Naive thymus-derived CD4-positive, alpha-beta T cell (primary cell): ENCODE measurements at places on chromosomes 7 and 10.

GRCh38 chr7:157276091-157276561, 60.7 kb upstream of the DNAJB6 start:
- no peaks in the 10 kb centered on the region for H3K36me3 ChIP-seq
- no peak overlapping the region for H3K4me3 ChIP-seq
- H3K27me3 ChIP-seq: peaks cover 4% of the 10 kb centered on the region
- H3K4me1 ChIP-seq: peaks cover 6% of the 10 kb centered on the region
- no peak overlapping the region for H3K27ac ChIP-seq
- DNase-seq: no peak

DNA sequence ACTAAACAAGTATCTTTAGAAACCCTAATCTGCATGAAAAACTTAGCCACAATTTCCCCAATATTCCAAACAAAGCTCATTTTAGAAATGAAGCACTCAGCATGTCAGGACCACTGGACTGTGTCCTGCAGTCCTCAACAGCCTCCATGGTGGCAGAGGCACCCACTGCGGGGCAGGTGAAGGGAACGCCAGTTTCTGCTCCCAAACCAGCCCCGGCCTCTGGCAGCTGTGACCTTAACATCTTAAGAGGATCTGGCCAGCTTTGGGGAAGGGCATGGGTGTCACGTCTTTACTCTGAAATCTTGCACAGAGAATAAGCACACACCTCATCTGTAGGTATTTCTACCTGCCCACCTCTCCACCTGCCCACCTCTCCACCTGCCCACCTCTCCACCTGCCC, 262.7 kb downstream of the DNAJB6 start:
- no peak overlapping the region for H3K27ac ChIP-seq
- H3K4me1 ChIP-seq: no peaks in the 10 kb centered on the region
- H3K27me3 ChIP-seq: no peaks in the 10 kb centered on the region
- DNase-seq: no peak

- no peak for DNase-seq
- H3K4me3 ChIP-seq: no peak overlapping the region
- H3K27me3 ChIP-seq: no peaks in the 10 kb centered on the region
- H3K27ac ChIP-seq: peak overlapping the region; percentile 57
- no peaks in the 10 kb centered on the region for H3K36me3 ChIP-seq
- H3K4me1 ChIP-seq: peaks cover 17% of the 10 kb centered on the region
Observed at GRCh38 chr10:91034494-91035159, 113.7 kb upstream of the ANKRD1 start.

DNA sequence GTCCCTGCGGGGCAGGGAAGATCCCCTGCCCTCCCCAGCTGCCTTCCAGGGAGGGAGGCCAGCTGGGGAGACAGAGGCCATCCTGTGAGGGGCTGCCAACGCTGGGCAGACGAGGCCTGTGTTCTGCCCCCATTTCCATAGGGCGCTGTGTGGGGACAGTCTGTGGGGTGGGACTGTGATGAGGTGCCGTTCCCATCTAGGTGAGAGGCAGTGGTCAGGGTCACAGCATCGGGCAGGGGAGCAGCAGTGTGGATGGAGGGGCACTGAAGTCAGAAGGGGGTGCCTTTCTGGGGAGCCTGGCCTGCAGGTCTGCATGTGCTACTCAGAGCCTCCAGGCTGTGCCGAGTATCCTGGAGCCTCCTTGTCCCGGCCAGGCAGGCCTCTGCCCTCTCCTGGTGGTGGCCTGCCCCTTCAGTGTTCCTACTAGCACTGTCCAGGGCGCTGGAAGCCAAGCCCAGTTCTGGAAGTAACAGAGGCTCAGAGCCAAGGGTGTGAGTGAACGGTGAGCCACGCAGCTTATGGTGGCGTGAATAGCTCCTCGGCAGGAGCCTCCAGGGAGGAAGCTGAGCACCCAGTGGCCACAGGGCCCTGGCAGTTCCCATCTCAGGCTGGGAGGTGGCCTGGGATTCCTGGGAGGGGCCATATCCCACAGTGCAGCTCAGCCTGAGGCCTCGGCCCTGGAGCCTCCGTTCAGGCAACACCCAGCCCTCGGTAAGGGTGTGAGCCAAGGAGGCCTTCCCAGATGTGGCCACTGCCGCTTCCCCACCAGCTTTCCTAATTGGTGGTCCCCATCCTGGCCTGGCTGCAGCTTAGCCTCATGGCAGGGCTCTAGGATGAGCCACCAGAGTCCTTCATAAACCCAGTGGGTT, 23.3 kb upstream of the CSGALNACT2 start:
- no peaks in the 10 kb centered on the region for H3K27me3 ChIP-seq
- H3K36me3 ChIP-seq: no peaks in the 10 kb centered on the region
- no peaks in the 10 kb centered on the region for H3K4me1 ChIP-seq
- no peak for DNase-seq
- no peak overlapping the region for H3K27ac ChIP-seq
- H3K4me3 ChIP-seq: no peak overlapping the region

DNA sequence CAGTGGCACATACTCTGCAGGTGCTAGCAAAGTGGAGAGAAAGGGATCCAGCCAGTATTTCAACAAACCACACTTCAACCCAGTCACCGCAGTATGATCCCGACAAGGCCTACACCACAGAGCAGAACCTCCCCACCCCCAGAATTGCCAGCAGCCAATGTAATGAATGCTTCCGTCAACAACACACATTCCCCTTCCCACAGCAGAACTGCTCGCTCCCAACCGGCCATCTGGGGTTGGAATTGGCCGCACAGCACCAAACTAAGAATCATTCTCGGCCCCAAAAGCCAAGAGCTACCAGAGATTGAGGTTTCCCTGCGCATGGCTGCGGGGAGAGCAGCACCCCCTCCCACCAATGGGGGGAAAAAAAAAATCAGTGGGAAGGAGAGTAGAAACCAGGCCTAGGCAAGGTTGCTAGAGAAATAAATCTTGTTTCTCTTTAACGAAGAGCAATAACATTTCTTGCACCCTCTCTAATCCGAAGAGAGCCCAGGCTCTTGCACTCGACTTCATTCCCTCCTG, 1.1 kb downstream of the WASL start:
- no peaks in the 10 kb centered on the region for H3K36me3 ChIP-seq
- H3K4me3 ChIP-seq: peak overlapping the region; percentile 86
- peak; percentile 23 for DNase-seq
- peaks cover 18% of the 10 kb centered on the region for H3K4me1 ChIP-seq

DNA sequence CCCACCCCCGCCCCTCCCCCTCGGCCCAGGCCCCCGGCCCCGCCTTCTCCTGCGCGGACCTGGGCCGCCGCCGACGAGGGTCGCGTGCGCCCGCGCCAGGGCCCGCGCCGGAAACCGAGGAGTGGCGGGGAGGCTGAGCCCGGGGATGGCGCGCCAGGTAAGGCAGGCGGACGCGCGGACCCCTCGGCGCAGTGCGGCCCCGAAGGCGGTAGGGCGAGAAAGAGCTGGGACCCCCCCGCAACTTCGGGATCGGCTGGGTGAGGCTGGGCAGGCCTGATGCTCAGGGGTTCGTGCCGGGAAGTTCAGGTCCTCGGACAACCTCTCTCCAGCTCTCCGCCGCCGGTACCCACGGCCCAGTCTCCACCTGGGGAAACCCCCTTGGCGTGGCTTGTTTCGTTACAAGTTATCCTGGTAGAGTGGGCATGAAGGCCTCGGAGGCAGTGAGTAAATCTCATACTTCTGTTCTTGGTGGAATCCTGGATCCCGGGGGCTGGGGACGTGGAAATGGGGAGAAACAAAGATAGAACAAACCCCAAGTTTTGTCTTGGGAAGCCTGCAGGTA, 58.4 kb downstream of the ZNF467 start:
- H3K27ac ChIP-seq: peak overlapping the region; percentile 72
- H3K4me3 ChIP-seq: peak overlapping the region; percentile 75
- no peak for DNase-seq
- no peaks in the 10 kb centered on the region for H3K36me3 ChIP-seq
- no peaks in the 10 kb centered on the region for H3K27me3 ChIP-seq
- H3K4me1 ChIP-seq: peaks cover 10% of the 10 kb centered on the region

- H3K4me1 ChIP-seq: no peaks in the 10 kb centered on the region
- no peak overlapping the region for H3K27ac ChIP-seq
- H3K4me3 ChIP-seq: no peak overlapping the region
- peaks cover 5% of the 10 kb centered on the region for H3K36me3 ChIP-seq
- H3K27me3 ChIP-seq: no peaks in the 10 kb centered on the region
Observed at GRCh38 chr7:155683714-155684113, 39.3 kb downstream of the RBM33 start.

- no peaks in the 10 kb centered on the region for H3K27me3 ChIP-seq
- no peaks in the 10 kb centered on the region for H3K4me1 ChIP-seq
- no peak for DNase-seq
- H3K4me3 ChIP-seq: no peak overlapping the region
Observed at GRCh38 chr10:127347202-127347959, 151.0 kb upstream of the INSYN2A start.

DNA sequence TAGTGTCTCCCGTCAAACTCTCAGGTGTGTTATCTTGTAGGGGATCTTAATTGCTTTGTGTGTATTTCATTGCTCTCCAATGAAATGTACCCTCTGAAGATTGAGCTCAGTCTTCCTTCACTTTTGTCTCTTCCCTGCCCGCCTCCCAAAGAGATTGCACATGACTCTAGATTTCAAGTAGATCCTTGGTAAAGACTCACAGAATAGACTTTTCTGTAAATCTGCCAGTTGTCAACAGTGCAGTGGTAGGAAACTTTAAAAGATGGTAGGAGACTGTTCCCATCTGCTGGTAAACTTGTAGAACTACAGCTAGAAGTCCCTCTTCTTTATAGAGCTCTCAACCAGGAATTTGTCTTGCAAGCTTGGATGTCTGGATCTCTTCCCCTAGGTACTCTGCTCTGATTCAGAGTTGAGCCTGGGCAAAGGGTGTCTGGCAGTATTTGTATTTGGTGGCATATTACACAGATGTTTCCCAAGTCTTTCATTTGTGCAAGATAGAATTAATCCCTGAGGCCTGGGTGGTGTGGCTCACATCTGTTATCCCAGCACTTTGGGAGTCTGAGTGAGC, 9.6 kb downstream of the CCL26 start:
- no peak overlapping the region for H3K4me3 ChIP-seq
- no peak overlapping the region for H3K27ac ChIP-seq
- no peaks in the 10 kb centered on the region for H3K4me1 ChIP-seq
- no peaks in the 10 kb centered on the region for H3K36me3 ChIP-seq

DNA sequence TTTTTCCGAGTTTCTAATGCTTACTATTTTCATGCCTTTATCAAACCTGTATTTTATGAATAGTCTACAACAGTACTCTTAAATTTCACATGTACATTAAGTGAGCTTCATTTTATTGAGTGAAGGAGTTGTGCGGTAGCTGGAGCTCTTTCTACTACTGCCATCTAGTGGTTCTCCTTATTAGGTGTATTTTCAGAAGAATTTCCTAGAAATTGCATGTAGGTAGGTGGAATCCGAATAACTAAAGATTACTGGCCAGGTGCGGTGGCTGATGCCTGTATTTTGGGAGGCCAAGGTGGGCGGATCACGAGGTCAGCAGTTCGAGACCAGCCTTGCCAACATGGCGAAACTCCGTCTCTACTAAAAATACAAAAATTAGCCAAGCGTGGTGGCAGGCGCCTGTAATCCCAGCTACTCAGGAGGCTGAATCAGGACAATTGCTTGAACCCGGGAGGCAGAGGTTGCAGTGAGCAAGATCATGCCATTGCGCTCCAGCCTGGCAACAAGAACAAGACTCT, 38.3 kb downstream of the LRRC72 start:
- DNase-seq: peak; percentile 59
- H3K4me1 ChIP-seq: peaks cover 5% of the 10 kb centered on the region
- H3K36me3 ChIP-seq: no peaks in the 10 kb centered on the region
- no peak overlapping the region for H3K4me3 ChIP-seq

GRCh38 chr7:73397521-73398281, 35.9 kb upstream of the FZD9 start:
- no peaks in the 10 kb centered on the region for H3K4me1 ChIP-seq
- no peak overlapping the region for H3K4me3 ChIP-seq
- H3K36me3 ChIP-seq: no peaks in the 10 kb centered on the region
- no peak overlapping the region for H3K27ac ChIP-seq

DNA sequence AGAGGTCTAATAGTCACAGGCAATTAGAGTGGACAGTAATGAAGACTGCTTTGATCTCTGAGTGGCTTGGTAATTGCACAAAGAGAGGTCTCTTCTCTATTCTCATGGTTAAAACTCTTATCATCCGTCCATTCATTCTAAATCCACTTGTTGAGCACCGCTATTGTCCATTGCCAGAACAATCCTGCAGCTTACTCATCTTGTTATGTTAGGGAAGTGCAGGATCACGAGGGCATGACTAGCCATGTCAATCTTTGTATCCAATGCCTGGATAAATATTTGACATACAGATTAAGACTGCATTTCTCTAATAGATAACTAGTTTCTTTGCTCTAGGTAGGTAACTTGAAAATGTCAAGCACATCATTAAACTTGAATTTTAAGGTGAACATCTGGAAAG, 14.9 kb downstream of the SFTPD start:
- H3K4me3 ChIP-seq: no peak overlapping the region
- H3K27me3 ChIP-seq: no peaks in the 10 kb centered on the region
- H3K27ac ChIP-seq: no peak overlapping the region
- no peak for DNase-seq
- H3K36me3 ChIP-seq: no peaks in the 10 kb centered on the region

DNA sequence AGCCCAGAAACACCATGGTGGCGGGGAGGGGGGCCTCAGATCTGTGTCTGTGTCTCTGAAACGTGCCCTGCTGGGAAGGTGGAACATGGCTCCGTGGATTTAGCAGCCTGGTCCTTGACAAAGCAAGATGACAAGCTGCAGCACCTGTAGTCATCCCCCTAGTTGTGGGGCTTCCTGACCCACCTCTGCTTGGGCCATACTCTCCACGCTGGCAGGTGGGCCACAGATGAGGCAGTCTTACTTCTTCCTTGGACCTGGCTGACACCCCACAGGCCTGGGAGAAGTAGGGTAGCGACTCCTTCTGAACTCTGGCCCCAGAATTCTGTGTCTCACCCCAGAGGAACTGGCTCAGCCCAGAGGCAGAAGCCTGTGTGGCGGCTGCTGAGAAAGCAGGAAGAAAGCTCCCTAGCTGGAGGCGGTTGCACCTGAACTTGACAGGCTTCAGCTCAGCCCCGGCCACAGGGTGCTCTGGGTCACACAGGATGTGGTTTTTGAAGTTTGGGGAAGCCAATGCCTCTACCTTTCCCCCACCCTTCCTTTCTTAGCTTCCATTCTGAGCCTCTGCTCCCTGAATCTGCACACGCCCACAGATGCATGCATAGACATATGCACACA, 113.9 kb downstream of the ABLIM1 start:
- peak; percentile 69 for DNase-seq
- H3K4me1 ChIP-seq: peaks cover 72% of the 10 kb centered on the region
- no peaks in the 10 kb centered on the region for H3K27me3 ChIP-seq
- peak overlapping the region; percentile 94 for H3K27ac ChIP-seq

GRCh38 chr10:99920901-99921300, 88.8 kb downstream of the DNMBP start:
- no peak for DNase-seq
- no peaks in the 10 kb centered on the region for H3K27me3 ChIP-seq
- no peak overlapping the region for H3K4me3 ChIP-seq
- no peaks in the 10 kb centered on the region for H3K4me1 ChIP-seq
- no peaks in the 10 kb centered on the region for H3K36me3 ChIP-seq
